Activated T-helper 1 cell treated with anti-CD3 and anti-CD28 coated beads, Interleukin-2, amount 50 U/mL, for 16 hours (primary cell): ENCODE measurements at places on chromosomes 13 and 19.

GRCh38 chr13:104105418-104106355, 1039.5 kb upstream of the SLC10A2 start:
- no peak for DNase-seq

DNA sequence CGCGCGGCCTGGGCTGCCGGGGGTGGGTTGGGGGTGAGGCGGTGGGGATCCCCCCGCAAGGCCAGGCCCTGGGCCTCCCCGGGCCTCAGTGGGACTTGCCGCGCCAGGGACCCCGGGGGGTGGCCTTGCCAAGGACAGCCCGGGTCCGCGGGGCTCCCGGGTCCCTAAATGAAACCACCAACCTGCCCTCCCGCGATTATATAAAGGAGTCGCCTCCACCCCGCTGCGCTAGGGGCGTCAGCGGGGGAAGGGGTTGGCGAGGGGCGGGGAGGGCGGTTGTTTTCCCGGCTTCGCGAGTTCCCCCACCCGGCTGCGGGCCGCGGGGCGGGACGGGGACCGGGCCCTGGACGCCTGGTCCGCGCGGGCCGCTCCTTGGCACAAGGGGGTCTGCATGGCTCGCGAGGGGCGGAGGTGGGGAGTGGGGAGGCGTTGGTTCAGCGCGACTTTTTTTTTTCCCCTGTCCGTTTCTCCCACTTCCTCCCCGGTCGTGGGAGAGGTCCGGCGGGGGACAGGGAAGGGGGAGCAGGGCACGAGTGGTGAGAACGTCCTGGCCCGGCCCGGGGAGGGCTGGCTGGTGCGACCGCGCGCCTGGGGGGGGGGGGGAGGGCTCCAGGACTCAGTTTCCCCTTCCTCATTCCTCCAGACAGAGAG, 822 bp upstream of the ZBTB7A start:
- no peak for DNase-seq

- DNase-seq: no peak
These were observed 5.1 kb upstream of the TGFBR3L start for GRCh38 chr19:7909471-7910067.

GRCh38 chr13:84609716-84610115, 727.4 kb upstream of the SLITRK1 start:
- no peak for DNase-seq

- DNase-seq: no peak
These were observed 150.4 kb downstream of the POSTN start for GRCh38 chr13:37448153-37448552.

- no peak for DNase-seq
These were observed 203.0 kb downstream of the KLF5 start for GRCh38 chr13:73261739-73262216.

DNA sequence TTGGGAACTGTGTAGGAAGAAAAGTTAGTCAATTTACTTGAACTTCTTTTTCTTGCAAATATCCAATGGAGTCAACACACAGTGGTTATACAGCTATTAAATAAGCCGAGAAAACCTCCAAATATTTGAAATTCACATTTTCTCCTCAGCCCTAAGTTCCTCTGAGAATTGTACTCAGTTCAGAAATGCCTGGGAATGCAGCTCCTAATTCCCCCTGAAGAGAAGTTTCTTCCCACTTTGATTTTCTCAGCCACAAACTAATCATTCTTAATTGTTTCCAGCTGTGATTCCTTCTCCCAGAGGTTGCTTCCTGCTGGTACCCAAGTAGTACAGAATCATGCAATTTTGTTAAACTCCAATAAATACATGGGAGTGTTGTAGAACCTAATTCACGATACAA, 246.1 kb upstream of the MIR17HG start:
- DNase-seq: no peak

DNA sequence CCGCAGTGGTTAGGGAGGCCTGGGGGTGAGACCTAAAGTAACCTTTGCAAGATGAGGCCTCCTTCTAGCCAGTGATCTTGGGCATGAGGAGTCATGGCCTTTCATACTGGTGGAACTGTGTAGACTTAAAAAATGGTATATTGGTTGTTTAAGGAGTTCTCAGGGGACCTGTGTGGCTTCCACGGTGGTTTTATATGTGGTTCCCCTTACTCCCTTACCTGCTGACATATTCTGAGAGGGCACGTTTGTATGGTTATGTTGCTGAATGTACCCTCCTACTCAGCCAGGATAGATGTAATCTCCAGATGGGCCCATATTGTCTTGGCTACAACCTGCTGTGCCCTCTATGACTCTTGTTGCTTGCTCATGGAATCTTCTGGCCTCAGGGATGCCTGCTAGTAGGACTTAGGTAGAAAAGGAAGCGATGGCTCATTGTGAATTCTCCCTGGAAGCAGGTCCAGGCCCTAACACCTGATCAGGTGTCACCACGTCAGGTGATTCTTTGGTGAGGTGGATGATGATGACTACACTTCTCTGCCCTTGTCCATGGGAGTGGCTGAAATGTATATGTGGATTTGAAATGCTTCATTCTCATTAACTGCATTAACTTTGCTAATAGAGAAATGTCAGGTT, 1.8 kb downstream of the ZNF460 start:
- DNase-seq: no peak

DNA sequence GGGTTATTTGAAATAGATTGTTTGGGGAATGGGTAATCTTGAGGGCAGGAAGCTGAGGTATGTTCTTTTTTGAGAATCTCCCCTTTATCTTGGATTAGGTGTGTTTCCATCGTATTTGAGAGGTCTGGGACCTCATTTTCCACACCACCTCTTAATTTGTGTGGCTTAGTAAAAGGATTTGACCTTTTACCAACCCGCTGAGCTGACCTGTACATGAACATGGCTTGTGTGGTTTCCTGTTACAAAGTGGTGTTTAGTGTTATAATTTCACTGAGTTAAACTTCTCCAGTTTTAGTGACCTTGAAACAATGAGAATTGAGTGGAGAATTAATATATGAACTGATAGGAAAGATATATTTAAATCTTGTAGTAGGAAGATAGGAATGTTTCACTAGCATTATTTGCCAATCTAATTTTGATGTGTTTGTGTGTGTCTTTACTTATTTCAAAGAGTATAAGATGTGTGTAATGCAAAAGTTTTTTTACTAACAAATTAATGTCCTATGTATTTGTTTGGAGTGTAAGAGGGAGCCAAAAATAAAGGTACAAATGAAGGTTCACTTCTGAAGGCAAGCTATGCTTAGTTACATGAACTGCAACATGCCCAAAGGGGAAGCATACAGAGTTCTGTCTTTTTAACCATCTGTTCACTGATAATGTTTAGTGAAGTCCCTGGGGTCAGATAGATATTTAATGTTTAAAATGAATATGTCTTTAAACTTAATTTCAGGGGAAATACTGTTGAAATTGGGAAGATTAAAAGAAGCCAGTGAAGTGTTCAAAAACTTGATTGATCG, 17.1 kb downstream of the NAA16 start:
- no peak for DNase-seq

DNA sequence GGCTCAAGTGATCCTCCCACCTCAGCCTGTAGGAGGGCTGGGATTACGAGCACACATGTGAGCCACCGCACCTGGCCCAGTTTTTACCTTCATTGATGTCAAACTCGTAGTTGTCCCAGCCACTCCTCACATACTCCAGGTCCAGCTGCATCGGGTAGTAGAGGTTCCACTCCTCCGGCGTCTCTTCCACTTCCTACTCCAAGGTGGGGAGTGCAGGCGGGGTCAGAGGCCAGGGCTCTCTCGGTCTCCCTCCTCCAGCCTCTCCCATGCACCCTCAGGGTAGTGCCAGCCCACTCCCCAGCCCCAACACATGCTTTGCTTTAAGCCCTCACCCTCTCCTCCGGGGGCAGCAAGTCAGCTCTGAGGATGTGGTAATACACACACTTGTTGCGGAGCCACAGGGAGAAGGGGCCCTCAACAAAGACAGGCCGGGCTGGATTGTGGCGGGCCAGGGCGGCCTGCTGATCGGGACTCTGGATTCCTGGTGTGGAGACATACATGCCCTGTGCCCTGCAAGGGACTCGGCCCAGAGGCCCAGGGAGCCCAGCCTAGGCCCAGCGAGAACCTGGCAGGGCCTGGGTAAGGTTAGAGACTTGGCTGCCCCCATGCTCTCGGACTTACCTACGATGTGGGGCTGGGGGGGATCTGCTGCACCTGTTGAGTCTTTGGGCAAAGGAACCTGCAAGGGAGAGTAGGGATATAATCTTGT, 1.9 kb upstream of the ZNF653 start:
- DNase-seq: no peak

DNA sequence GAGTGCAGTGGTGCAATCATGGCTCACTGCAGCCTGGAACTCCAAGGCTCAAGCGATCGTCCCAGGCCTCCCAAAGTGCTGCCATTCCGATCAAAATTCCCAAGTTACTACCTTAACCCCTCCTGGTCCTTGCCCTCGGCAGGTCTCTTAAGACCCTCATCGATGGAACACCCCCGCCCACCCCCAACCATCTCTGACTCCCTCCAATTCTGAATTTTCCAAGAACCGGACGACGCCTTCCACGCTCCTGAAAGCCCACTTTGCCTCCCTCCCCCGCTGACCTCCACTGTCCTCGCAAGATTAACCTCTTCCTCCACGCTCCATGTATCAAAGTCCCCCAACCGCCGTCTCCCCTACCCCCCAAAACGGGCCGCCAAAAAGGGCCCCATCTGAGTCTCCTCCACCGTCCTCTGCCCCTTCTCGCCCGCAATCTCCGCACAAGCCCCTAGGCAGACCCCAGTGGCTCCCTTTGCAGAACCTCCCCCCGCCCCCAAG, 539 bp downstream of the DAPK3 start:
- DNase-seq: no peak

DNA sequence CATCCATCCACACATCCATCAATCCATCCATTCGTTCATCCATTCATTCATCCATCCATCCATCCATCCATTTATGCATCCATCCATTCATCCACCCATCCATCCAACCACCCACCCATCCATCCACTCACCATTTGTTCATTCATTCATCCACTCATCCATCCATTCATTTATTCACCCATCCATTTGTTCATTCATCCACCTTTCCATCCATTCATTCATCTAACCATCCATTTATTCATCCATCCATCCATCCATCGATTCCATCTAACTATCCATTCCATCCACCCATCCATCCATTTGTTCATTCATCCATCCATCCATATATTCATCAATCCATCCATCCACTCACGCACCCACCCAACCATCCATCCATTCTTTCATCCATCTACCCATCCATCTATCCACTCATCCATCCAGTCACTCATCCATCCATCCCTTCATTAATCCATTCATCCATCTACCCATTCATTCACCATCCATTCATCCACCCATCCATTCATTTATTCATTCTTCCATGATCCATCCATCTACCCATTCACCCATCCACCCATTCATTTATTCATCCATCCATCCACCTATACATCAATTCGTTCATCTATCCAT, 225.0 kb downstream of the TUBA3C start:
- no peak for DNase-seq

DNA sequence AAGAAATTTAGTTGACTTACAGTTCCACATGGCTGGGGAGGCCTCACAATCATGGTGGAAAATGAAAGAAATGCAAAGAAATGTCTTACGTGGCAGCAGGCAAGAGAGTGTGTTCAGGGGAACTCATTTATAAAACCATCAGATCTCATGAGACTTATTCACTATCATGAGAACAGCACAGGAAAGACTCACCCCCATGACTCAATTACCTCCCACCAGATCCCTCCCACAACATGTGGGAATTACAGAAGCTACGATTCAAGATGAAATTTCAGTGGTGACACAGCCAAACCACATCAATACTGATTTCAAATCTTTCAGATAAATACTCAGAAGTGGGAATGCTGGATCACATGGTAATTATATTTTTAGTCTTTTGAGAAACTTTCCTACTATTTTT, 1357.9 kb downstream of the SLITRK5 start:
- DNase-seq: no peak

DNA sequence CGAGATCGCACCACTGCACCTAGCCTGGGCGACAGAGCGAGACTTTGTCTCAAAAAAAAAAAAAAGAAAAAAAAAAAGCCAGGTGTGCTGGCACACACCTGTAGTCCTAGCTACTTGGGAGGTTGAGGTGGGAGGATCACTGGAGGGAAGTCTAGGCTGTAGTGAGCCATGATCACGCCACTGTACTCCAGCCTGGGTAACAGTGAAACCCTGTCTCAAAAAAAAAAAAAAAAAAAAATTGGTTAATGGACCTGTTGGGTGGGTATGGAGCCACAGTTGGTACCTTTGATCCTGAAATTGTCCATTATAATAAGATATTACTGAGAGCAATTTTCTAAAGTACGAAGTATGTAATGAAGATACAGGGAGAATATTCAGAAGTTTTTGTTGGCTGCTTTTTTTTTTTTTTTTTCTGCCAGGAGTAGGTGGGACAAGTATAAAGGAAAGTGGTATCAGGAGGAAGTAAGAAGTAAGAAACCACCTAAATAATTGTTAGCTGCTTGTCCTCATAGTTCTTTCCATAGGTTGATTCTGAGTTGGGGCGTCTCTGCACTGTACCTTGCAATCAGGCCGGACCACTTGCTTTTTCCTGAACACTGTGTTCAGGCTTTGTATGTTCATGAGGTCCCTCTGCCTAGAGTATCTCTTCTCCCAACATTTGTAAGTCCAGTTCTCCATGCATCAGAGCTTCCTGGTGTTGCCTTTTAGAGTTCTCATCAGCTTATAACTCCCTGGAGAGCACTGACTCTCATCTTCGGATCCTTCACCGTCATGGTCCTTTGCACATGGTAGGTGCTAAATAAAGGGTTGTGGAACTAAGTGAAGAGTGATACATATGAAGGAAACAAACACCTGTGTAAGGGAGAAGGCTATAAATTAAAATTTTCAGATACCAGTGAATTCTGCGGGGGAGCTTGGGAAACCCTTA, 31.7 kb downstream of the ARHGAP35 start:
- no peak for DNase-seq

- no peak for DNase-seq
These were observed 12.5 kb upstream of the CFAP97D2 start for GRCh38 chr13:114166381-114167131.

DNA sequence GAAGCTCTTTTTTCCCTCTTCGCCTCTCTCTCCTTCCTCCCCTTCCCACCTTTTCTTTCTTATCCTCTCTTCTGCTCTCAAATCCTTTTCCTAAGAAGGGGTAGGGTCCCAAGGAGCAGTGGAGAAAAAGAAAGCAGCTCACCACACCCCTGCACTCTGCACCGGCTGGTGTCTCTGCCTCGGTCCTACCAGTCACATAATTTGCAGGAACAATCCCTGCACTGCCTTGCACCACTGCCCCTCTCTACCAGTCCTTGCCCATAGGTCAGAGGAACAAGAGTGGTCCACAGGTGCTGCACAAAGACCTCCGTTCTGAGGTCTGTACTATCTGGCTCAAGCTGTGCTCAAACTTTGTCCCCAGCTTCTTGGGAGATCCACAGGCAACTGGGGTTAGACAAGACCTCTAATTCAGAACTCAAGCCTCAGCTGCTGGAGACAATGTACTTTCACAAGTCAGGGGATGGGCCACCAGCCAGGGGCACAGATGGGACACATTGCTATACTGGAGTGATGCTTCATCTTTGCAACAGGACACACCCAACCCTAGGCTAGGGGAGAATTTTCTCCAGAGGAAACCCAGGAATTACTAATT, 125.4 kb upstream of the ZNF507 start:
- no peak for DNase-seq

DNA sequence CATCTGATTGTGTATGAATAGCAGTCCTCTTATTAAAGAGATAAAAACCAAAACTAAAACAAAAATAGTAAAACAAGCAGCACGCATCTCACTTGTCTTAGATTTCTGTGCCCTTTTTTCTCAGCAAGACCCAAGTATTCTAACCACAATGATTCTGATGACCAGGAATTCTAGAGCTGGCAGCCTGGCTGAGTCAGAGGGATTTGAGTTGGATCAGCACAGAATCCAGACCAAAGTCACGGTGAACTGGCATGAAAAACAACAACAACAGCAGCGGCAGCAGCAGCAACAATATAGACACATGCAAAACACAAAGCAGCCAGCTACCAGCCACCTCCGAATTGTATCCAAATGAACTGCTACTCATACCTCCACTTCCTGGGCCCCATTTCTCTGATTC, 360.5 kb downstream of the KCNRG start:
- DNase-seq: no peak
